NCI-H510A treated with DMSO at 0.1 percent for 48 hours (cell line): ENCODE measurements at places on chromosomes 4 and X.
A peak's percentile ranks its signal among the peaks of the same experiment; 100 is the strongest.

DNA sequence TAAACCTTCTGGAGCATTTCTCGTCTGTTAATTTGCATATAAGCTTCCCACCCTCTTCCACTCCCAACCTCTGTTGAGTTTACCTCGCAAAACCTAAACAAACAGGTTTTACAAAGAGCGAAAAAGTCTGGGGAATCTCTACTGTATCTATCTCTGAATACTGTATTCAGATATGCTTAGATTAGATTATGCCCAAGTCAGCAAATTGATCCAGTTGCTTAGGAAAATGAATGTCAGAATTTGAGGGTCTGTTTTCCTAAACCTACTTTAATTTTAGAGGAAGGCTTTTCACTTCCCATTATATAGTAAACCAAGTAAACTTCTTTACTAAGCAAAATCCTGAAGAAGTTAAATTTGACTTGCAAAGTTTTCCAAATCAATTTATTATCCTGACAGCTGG is 6.7 kb downstream of the CCNA2 start:
- DNase-seq = no peak

DNA sequence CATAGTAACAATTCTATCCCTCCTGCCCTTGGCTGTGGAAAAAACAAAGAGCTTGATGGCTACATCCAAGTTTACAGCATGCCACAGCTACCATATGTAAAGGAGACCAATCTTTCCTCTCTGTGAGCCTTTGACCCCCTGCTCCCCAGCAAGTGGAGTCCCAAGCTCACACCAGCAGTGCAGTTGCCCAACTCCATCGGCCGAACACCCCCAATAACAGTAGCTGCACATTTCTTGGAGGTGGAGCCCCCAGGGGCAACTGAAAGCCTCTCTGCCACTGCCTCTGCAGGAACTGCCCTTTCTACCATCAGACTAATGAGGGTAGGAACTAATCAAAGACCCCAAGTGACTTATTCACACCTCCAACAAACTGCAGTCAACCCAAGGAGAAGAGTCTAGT is 81.0 kb upstream of the TCEAL2 start:
- no peak for DNase-seq

DNA sequence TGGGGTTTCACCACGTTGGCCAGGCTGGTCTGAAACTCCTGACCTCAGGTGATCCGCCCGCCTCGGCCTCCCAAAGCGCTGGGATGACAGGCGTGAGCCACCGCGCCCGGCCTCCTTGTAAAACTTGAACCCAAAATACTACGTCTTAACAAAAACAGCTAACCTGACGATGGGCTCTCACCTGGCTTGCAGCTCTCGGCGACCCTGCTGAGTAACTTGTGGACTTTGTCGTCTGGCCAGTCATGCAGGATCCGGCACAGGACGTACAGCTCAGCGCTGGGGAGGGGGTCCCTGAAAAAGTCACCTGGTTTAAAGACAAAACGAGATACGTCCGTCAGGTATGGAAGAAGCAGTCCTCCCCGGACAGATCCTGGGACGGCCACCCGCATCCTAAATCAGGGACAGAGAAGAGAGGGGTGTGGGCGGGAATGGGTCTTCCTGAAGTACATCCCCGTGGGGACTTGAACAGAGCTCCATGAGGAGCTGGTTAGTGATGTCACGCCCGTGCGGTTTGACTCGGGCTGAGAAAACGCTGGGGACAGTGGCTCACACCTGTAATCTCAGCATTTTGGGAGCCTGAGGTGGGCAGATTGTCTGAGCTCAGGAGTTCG is 20.7 kb upstream of the SLC25A6 start:
- DNase-seq = no peak

GRCh38 chr4:53744446-53745160 is 153.3 kb upstream of the LNX1 start:
- DNase-seq = peak; percentile 60

GRCh38 chr4:34854451-34854850 is 1389.9 kb downstream of the ARAP2 start:
- DNase-seq = no peak

DNA sequence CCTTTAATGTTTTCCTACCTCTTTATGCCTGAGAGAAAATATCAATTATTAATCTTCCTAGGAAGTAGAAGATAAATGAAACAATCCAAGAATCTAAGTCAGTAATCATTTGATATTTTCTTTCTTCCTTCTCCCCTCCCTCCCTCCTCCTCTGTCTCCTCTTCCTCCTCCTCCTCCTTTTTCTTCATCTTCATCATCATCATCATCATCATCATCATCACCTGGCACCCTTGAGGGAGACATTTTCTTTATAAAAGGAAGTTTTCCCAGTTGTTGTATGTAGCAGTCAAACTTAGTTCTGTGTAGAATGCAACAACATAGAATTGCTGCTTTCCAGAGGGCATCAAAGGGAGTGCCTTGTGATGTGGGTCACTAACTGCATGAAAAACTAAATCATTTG is 100.1 kb downstream of the SLC10A6 start:
- DNase-seq = no peak

DNA sequence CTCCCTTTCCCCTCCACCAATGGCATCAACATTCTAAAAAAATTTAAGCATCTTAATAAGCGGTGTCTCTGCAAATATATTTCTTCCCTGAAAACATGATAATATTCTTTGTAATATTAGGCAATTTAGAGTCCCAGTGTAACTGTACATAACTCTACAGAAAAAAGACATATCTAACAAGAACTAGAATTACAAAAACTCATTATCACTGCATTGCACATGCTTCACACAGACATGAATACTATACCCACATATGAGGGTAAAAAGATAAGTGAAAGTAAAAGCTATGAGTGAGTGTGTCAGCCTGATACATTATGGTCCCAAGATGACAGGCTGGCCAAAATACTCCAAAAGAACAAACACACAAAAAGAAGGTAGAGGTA is 2.4 kb upstream of the FGB start:
- DNase-seq = no peak

DNA sequence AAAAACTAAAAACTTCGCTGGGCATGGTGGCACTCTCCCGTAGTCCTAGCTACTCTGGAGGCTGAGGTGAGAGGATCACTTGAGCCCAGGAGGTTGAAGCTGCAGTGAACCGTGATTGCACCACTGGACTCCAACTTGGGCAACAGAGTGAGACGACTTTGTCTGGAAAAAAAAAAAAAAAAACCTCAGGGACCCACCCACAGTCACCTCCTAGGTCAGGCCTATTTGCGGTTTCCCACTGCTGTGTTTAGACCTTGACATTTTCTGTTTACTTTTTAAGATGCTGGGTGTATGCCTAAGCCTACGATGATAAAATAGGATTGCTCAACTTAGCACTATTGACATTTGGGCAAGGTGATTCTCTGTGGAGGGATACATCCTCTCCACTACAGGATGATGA is 197.4 kb upstream of the TBL1X start:
- DNase-seq = no peak

DNA sequence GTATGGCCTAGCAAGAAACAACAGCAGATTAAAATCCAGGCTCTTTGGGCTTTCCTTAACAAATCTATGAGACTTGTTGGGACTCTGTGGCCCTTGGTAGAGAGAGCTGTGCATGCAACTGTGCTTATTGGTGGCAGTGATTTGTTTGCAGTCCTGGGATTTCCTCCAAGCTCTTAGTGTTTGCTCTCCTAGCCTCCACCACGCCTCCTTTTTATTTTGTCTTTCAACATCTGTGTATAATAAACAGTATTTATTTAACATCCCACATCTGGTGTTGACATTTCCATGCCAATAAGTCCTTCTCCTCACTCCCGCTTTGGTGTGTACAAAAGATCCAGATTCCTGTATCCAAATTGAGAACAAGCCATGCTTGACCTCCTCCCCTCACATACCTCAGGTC is 3.1 kb downstream of the TNMD start:
- DNase-seq = no peak

GRCh38 chr4:95086551-95086950 is 328.8 kb downstream of the BMPR1B start:
- peak; percentile 28 for DNase-seq

DNA sequence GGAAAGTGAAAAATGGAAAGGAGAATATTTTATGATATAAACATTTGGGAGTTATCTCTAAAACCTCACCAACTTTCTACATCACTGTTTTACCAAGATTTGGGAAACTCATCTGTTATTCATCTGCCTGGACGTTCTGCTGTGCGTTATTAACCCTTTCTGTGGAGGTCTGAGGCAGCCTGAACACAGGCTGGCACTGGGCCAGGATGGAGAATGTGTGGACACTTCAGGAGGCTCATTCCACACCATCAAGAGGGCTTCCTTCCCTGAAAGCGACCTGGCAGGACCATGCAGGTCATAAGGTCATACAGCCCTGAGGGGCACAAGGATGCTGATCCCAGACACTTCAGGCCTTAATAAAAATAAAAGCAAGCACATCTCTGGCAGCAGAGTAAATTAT is 31.2 kb upstream of the TMEM184C start:
- no peak for DNase-seq

DNA sequence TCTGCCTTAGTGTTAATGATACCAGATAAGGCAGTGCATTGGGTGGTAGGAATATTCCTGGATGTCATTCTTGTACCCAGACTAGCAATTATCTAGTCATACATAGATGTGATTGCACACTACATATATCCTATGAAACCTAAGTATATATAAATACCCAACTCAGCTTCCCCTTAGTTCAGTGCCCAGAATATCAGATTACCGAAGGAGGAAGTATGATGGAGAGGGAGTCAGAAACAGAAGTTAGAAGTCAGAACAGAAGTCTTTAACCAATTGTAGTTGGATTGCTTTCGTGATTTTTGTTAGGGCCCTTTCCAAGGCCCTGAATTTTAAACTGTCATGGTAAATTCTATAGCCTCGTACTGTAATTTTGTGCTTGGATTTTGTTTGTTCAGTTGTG is 42.9 kb downstream of the MOB1B start:
- DNase-seq = peak; percentile 33

GRCh38 chr4:85798012-85798770 is 323.2 kb downstream of the ARHGAP24 start:
- no peak for DNase-seq
